ENCODE measurements at places on chromosomes 2 and 18.

DNA sequence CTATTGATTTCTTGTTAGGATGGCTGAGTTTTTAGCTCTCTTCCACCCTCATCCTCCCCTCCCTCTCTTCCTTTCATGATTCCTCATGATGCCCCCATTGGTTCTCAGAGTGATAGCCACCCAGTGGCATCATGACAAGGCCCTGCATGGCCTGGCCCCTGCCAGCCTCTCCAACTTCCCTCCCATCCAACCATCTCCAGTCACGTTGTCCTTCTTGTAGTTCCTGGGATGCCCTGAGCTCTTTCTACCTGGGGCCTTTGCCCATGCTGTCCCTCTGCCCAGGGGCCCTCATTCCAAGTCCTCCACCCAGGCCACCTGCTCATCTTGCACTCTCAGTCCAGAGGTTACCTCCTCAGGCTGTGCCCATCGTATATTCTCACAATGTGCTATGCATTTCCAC lies 247.5 kb downstream of the TFCP2L1 start:
- DNase-seq: no peak

- DNase-seq: no peak
These were observed 64.6 kb downstream of the NCKAP1 start for GRCh38 chr2:182973441-182974352.

DNA sequence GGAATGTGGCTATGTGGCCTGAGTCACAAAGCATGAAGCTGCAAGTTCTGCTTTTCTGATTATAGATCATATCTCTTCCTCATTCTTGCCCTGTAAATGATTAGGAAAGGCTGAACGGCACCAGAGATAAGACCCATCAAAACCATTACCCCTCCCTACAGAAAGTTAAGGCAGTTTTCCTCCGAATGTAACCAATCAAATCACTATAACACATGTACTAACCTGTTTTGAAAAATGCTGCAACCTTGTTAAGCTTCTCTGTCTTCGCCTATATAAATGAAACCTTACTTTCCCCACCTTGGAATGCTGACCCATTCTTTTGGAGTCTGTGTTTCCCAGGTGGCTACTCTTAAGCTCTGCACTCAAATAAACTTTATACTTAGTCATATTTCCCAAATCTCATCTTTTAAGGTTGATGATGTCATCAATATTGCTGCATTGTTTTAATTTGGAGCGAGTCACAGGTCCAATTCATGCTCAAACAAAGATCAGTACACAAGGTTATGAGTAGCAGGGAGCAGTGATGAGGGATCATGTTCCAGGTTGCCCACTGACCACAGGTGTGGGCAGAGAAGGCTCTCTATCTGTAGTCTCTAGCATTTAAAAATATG lies 662.3 kb downstream of the IRS1 start:
- DNase-seq: peak; percentile 44

GRCh38 chr2:204604061-204604460 lies 58.8 kb downstream of the PARD3B start:
- no peak for DNase-seq

GRCh38 chr2:69740502-69740951 lies 1.4 kb upstream of the ANXA4 start:
- peak; percentile 19 for DNase-seq

- DNase-seq: no peak
These were observed 113.6 kb upstream of the GALNT5 start for GRCh38 chr2:157143901-157144300.

DNA sequence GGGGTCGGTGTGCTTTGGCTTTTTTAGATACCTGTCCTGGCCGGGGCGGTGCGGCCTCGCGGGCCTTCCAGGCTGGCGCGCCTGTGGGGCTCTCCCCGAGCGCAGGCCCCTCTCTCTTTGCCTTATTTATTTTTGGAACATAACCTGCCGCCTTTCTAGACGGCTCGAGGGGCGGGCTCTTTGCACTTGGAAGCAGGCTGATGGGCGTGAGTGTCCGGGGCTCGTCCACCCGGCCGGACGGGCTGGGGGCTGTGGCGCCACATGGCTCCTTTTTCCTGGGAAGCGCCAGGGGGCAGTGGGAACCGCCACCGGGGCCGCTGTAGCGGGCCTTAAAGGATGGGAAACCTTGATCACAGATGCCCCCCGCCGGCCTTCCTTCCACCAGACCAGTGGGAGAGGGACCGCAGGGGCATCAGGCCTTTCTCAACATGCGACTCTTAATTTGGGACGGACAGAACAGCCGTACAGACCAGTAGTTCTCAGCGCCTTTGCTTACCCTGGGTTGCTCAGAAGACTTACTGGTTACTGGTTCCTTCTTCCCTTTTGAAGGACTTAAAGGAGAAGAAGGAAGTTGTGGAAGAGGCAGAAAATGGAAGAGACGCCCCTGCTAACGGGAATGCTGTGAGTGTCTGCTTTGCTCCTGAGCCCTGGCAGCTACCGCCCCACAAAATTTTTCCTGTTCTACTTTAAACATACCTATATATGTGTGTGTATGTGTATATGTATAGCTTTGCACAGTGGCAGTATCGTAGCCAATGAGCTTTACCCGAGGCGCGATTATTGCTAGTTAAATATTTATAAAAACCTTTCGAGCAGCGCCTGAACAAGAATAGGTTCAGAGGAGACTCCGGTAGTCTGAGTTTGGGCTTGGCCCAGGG lies 2.7 kb downstream of the PTMA start:
- peak; percentile 43 for DNase-seq

DNA sequence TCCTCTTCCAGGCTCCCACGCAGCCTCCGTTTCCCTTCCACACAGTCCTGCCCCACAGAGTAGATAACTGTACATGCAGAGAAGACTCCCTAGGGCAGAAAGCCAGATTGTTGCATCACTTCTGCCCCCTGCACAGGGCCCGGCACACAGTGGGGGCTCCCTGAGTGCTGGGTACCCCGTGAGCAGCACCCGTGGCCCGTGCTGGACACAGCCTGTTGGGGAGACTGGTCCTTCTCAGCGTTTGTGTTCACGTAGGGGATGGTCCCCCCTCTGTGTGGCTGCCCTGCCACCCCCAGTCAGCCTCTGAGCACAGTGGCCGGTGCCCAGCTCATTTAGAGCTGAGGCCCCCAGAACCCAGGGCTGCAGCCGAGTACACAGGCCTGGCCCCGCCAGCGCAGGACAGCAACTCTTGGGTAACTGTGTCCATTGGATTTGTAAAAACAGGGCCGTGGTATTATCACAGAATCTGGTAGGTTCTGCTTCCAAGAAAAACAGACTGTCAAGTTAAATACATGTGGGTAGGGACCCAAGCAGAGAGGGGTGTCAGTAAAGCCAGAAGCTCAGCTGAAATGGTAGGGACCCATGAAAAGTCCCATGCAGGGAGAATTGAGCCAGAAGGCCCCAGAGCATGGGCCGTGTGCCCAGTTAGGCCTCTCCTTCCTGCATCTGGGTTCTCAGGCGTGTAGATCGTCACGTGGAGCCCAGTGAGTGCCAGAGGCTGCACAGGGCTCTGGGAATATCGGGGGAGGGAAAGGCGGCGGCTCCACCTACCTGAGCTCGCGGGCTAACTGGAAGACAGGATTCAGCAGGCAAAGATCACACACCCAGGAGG lies 257.3 kb downstream of the ATAD2B start:
- no peak for DNase-seq

GRCh38 chr18:9721893-9722550 lies 13.9 kb downstream of the RAB31 start:
- no peak for DNase-seq

- DNase-seq: no peak
These were observed 11.5 kb upstream of the CELF4 start for GRCh38 chr18:37577051-37577611.

- no peak for DNase-seq
These were observed 187.2 kb upstream of the FANCL start for GRCh38 chr2:58428096-58429013.

DNA sequence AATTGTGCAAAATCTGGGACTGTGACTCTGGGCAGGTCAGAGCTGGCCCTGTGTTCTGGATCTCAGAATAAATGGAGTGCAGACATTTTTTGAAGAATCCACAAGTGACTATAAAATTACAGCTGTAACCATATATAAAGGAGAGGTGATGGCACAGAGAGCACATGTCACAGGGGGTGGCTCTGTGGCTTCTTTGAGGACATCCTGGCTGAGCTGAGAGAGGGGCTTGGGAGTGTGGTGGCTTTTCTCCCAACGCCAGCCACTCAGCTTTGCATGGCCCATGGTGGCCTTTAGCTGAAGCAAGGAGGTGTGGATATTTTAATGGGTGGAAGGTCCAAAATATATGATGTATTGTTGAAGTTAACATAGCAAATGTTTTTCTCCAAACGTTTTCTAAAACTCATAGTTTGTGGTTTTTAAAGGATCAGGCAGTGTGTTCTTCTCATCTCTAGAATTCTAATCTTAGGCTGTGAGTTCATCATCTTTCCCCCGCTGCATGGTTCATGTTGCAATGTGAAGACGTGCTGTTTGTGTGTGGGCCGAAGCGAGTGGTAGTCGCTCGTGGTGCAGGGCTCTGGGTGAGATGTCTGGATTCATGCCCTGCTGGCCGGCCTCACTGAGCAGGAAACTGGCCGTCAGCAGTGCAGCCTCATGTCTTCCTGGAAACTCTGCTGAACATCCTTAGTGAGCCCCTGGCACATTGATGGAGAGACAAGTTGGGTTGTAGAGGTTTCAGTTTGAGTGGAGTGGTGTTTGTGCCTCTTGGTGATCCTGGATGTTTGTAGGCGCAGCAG lies 109.9 kb downstream of the ZNF236 start:
- DNase-seq: no peak
